ENCODE measurements at places on chromosomes 2 and 18. TPM values are rescaled to one million over a fixed set of nuclear protein-coding genes. Genes with fewer than 3 reads are reported as not detected.

Gene CAPN14
- total RNA-seq: 0.43 TPM

Gene DCDC2C
- total RNA-seq: not detected

Gene ANKRD30B
- not detected for total RNA-seq

Gene REG3G
- total RNA-seq: not detected

Gene COL4A3
- 0.22 TPM for total RNA-seq

Gene SPATA3
- 0.50 TPM for total RNA-seq

Gene NUP35
- total RNA-seq: 25.6 TPM

Gene UBXN2A
- 14.1 TPM for total RNA-seq

Gene CMPK2
- 5.7 TPM for total RNA-seq

Gene ELOA2
- total RNA-seq: not detected

Gene WNT6
- not detected for total RNA-seq

Gene IL1B
- 1.8 TPM for total RNA-seq

Gene CCL20
- not detected for total RNA-seq

Gene KCNK3
- not detected for total RNA-seq

Gene AGXT
- total RNA-seq: not detected

Gene CREG2
- not detected for total RNA-seq

Gene ZNF892
- total RNA-seq: 4.4 TPM

Gene DQX1
- 1.0 TPM for total RNA-seq

Gene DYSF
- total RNA-seq: 23.0 TPM

Gene TRMT61B
- total RNA-seq: 15.7 TPM

Gene GPR155
- 3.6 TPM for total RNA-seq

Gene THUMPD2
- total RNA-seq: 26.1 TPM

Gene ALPP
- total RNA-seq: not detected

Gene KLHL29
- 0.11 TPM for total RNA-seq

Gene GCG
- total RNA-seq: not detected

Gene CWC22
- total RNA-seq: 23.0 TPM

Gene C2orf81
- 1.7 TPM for total RNA-seq

Gene DLX1
- not detected for total RNA-seq

Gene PFN4
- total RNA-seq: 1.2 TPM

Gene FOXI3
- total RNA-seq: not detected

Gene TFPI
- 1.9 TPM for total RNA-seq

Gene TIA1
- 103 TPM for total RNA-seq

Gene INHA
- not detected for total RNA-seq

Gene INHBB
- total RNA-seq: not detected

Gene OXER1
- total RNA-seq: not detected

Gene STK39
- total RNA-seq: 52.0 TPM

Gene APCDD1
- not detected for total RNA-seq

Gene VWC2L
- total RNA-seq: not detected

Gene RNF152
- total RNA-seq: 0.73 TPM

Gene SULT1C4
- total RNA-seq: not detected

Gene CTAGE1
- not detected for total RNA-seq

Gene UGT1A6
- not detected for total RNA-seq

Gene UPP2
- not detected for total RNA-seq

Gene EFHD1
- 0.24 TPM for total RNA-seq

Gene EIF5B
- 82.6 TPM for total RNA-seq

Gene CPLX4
- total RNA-seq: not detected

Gene IGFBP2
- not detected for total RNA-seq

Gene BCL2
- total RNA-seq: 61.7 TPM

Gene SLC4A1AP
- total RNA-seq: 31.1 TPM

Gene PRKAG3
- not detected for total RNA-seq

Gene CAPN13
- total RNA-seq: not detected

Gene STARD7
- total RNA-seq: 153 TPM

Gene RAPGEF4
- 0.43 TPM for total RNA-seq

Gene CPO
- total RNA-seq: not detected

Gene DLGAP1
- total RNA-seq: not detected

Gene IER3IP1
- total RNA-seq: 15.3 TPM
